Aorta (tissue), 5 donors: ENCODE measurements at places on chromosomes 4 and X. TPM values are rescaled to one million over a fixed set of nuclear protein-coding genes. Genes with fewer than 3 reads are reported as not detected.

The TMEM35A gene
- 3.7 TPM for total RNA-seq

The TEX11 gene
- total RNA-seq = not detected

The DAPP1 gene
- total RNA-seq = 2.7 TPM

The CTAG1A gene
- total RNA-seq = not detected
